ENCODE measurements at places on chromosomes 6 and 20.

- no peak for DNase-seq
Measured at GRCh38 chr20:64205611-64206026, 41.4 kb downstream of the MYT1 start.

GRCh38 chr6:137415127-137415833 lies 78.9 kb downstream of the OLIG3 start:
- peak; percentile 54 for DNase-seq

DNA sequence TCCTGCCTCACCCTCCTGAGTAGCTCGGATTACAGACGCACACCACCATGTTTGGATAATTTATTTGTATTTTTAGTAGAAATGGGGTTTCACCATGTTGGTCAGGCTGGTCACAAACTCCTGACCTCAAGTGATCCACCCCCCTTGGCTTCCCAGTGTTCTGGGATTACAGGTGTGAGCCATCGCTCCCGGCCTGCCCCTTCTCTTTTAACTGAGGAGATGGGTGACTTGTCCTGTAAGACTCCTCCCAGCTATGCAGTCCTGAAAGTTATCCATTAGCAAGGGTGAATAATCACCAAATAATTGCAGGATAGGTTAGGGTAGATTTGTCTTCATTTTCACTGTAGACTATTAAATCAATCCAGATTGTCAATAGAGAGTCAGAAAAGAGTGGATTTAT lies 40.5 kb upstream of the JARID2 start:
- no peak for DNase-seq

DNA sequence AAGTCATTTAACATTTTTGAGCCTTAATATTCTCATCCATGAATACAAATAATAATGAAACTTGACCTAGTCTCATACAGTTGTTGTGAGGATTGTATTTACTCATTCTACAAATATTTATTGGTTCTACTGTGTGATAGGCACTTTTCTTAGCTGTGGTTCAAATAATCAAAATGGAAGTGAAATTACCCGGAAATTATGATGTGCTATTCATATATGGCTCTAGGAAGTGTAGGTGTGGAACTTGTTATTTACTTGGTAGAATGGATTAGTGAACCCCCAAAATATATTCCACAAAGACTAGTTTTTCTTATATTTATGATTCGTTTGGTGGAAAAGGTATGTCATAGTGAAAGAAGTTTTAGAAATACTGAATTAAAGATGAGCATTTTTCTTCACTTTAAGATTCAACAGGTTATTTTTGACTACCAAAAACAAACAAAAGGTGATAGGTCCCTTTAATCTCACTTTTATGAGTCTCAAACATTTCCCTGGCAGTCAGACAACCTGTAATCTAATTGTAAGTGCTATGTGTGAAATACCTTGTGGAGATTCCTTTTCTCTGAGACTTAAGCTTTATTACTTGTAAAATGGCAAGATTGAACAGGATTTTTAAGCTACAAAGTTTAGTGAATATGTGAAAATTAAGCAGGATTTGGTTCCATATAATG lies 77.8 kb downstream of the STXBP5 start:
- no peak for DNase-seq

GRCh38 chr6:1403851-1404712 lies 14.7 kb downstream of the FOXF2 start:
- no peak for DNase-seq

DNA sequence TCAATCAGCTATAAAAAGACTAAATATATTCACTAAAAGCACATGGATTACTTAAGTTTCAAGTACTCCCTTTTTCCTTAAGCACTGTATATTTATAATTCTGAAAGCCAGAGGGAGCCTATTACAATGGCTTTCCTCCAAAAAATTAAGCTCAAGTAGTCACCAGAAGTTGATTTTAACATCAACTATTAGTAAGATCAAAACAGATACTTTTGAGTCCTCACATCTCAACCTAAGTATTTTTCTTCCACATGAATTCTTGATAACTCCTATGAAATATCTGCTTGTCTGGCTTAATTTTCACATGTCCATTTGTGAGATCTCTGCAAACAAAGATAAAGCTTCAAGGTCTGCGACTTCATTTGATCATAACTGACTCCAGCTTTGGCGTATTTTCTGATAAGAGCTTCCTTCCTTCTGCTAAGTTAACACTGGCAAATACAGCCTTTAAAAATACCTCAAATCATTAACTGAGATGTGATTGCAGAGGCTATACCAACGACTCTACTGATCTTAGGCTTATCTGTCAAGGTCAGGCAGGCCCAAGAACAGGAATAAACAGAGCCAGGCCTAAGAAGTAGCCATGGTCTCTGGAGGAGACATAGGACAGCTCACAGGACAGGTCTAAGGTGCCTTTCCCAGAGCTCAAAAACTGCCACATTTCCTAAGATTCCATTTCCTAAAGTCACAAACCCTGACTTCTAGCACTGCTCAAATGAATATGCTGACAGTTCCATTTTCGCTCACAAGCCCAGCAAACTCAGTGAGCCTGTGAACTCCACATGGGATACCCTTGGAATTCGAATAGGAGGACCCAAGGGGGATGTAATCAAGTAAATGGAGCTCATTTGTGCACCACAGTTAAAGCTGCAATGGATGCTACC lies 10.0 kb downstream of the SNX5 start:
- DNase-seq: no peak

DNA sequence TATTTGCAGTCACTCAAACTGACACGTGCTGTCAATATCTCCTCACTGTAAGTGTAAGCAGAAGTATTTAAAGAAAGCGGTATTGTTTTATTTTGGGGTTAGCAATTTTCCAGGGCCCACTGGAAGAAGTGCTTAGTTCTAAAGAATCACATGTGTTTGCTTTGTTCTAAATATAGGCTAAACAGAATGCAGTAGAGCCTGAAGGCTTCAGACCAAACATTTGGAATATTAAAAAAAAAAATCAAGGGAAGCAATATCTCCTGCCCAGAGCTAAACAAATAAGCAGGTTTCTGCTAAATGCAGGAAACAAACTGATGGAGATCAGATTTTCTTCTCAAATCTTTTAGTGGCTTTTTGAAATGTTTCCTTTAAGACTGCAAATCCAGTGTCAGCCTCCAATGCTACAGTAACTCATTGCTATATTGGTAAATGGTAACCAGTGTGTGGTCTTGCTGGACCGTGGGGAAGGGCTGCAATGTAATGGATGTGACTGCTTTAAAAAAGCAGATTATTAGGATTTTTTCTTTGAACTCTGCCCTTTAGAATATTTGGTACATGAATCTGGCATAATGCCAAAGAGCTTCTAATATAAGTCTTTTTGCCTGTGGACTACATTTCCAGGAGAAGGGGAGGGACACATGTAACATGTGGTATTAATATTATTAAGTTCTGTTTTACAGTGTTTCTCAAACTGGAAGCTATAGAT lies 317.1 kb upstream of the FERMT1 start:
- no peak for DNase-seq

DNA sequence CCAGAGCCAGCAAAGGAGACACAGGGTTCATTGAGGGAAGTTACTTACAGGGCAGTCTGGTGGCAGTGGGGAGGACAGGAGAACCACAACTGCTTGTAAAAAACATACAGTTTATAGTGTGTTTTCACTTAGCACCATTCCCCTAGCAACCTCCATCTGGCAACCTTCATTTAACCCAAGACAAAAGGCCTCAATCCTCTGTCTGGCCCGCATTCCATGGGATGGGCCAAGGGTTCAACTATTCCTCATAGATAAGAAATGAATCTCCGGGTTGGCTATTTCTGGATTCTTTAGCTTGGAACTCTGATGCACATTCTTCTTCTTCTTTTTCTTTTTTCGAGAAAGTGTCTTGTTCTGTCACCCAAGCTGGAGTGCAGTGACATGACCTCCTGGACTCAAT lies 26.3 kb upstream of the FYN start:
- no peak for DNase-seq

- DNase-seq: no peak
Measured at GRCh38 chr20:40506537-40506939, 182.5 kb downstream of the MAFB start.
